ENCODE measurements at places on chromosomes 7 and 10. TPM values are rescaled to one million over a fixed set of nuclear protein-coding genes. Genes with fewer than 3 reads are reported as not detected.

The RHEB gene
- total RNA-seq, result 65.6 TPM

The ANTXRL gene
- not detected for total RNA-seq

The BMPR1A gene
- total RNA-seq, result 18.1 TPM

The HPSE2 gene
- not detected for total RNA-seq

The SERPINE1 gene
- 3,652 TPM for total RNA-seq

The RET gene
- total RNA-seq, result 0.08 TPM

The LIPN gene
- not detected for total RNA-seq

The CAMK2B gene
- not detected for total RNA-seq

The PTPRZ1 gene
- not detected for total RNA-seq

Data from epithelial cell of alveolus of lung (primary cell).